ENCODE measurements at places on chromosomes 3 and 15.

DNA sequence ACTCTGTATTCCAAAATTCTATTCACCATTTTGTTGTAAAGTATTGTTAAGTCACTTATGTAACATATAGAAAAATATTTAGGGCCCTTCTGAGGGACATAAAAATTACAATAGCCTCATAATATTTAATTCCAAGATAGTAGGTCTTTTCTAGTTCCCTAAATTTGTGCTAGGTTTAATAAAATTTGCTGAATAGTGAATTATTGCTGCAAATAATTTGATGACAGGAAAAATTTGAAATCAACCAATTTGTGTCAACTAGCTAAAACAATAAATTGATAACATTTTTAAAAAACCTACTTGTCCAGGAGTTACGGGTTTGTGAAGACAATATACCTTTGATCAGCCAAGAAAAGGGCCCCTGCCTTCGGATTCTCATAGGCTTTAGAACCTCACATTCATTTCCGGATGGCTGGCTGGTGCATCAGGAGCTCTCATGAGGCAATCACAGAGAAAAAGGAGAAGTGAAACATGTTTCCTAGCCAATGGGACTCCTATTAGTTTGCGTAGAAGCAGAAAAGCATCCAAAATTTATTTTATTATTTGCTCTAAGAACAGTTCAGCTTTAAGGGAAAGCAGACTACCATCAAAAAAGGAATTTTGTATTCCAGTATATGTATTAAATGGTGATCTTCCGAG is 177.2 kb downstream of the LRRC3B start:
- DNase-seq = no peak

GRCh38 chr15:38611228-38611627 is 46.6 kb upstream of the RASGRP1 start:
- DNase-seq = no peak

GRCh38 chr3:143060906-143061305 is 58.7 kb upstream of the CHST2 start:
- DNase-seq = no peak

DNA sequence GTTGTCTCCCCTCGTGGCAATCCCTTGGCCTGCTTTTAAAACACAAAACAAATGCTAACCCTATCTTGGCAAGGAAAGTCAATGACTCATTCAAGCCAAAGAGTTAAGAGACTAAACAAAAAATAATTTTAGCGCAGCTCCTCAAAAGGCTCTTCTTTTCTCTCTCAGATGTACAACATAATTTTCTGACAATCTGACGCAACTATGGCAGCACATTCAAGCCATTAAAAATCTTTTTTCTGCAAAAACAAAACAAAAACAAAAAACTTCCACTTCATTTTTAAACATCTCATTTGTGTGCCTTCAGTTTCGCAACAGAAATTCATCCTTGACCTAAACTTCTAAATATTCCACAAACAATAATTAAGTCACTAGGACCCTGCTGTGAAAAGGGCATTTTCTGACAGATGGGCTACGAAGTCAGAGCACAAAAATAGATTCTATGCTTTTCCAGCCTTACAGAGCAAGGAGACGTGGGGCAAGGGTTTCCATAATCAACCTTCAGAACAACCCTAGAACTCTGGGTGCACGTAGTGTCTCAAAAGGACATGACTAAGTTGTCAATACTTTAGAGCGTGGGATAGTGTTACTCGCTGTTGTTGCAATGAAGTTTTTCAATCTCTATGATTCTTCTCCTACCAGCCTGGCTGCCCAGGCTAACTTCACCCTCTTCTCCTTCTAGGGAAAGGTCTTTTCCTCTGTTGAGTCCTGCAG is 84.3 kb downstream of the MB21D2 start:
- no peak for DNase-seq

GRCh38 chr3:110779581-110779980 is 292.0 kb upstream of the NECTIN3 start:
- no peak for DNase-seq

GRCh38 chr3:13188975-13189374 is 115.7 kb upstream of the IQSEC1 start:
- no peak for DNase-seq

- DNase-seq = no peak
Observed at GRCh38 chr15:80333261-80333660, 70.9 kb upstream of the ARNT2 start.

GRCh38 chr3:109131276-109131675 is 5.2 kb upstream of the C3orf85 start:
- no peak for DNase-seq

DNA sequence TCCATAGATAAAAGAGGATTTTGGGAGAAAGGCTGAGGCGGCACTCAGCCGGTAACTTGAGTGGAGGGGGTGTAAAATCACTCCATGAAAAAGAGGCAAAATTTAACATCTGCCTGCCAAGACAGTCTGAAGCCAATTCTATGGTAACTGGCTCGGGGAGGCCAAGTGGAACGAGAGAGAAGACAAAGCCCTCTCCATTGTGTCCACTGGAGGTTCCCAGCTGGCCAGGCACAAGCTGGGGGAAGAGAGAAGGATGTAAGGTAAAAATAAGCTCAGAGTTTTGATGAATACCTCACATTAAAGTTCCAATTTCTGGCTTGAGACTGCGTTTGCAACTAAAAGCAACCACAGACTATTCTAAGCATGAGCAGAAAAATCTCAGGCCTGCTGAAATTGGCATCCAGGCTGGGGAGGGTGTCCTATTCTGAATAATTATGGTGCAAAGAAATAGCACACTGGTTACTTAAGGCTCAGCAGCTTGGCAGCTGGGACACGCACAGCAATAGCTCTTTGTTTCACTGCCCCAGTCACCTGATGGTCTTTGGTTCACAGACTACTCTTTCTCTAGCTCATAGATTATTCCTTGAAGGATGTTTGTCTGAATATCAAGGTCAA is 48.8 kb downstream of the CHRD start:
- DNase-seq = no peak

DNA sequence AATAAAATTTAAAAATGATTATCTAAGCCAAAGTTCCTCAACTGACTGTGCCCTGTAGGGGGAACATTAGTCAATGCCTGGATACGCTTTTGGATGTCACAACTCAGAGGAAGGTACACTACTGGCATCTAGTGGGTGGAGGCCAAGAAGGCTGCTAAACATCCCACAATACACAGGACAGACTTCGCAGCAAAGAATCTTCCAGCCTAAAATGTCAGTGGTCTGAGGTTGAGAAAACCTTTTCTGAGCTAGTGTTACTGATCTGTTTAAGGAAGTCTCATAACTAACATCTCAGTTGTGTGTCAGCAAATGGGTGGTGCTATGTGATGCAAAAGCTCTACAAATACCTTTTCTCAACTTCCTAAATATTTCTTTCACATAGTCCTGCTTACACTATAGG is 20.9 kb upstream of the LDHAL6B start:
- no peak for DNase-seq

- no peak for DNase-seq
Observed at GRCh38 chr3:79297245-79297960, 470.4 kb downstream of the ROBO1 start.

DNA sequence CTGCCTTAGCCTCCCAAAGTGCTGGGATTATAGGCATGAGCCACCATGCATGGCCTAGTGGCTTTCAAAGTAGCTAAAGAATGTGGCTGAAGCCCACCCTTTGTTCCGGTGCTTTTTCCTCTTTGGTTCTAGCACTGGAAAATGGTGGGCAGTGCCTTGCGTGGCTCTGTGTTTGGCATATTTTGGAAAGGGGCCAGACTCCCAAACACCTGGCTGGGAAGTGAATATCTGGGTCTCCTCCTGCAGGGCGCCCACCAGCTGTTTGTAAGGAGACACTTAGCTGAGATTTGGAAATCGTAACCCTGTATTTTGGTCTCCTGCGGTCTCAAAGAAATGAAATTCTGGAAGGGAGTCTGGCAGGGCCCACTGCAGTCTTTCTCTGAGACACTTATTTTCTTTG is 336.4 kb downstream of the IL20RB start:
- DNase-seq = no peak

GRCh38 chr3:130379274-130379673 is 33.8 kb downstream of the COL6A5 start:
- no peak for DNase-seq

DNA sequence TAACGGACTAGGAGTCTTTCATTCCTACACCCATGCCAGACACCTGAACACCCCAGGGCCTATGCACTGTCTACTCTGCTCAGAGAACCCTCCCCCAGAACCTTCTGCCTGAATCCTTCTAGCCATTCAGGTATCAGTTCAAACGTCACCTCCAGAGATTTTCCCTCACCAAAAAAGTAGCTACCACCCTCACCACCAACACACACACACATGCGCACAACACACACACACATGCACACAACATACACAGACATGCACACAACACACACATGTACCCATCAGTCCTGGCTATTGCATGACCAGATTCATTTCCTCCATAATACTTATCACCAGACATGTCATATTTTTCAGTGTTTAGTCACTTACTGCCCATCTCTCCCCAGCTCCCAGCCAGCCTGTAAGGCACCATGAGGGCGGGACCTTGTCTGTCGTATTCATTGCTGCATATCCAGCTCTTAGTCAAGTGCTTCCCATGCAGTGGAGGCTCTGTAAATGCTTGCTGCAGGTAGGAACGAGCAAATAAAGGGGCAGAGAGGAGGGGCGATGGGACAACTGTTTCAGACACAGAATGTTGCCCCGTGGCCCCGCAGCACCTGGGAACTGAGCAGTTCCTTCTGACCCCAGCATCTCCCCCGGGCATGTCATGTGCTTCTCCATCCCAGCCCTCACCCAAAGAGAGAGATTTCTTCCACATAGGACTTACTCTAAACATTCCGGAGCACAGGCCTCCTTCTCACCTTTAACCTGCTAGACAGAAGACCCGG is 29.2 kb downstream of the XXYLT1 start:
- DNase-seq = no peak

DNA sequence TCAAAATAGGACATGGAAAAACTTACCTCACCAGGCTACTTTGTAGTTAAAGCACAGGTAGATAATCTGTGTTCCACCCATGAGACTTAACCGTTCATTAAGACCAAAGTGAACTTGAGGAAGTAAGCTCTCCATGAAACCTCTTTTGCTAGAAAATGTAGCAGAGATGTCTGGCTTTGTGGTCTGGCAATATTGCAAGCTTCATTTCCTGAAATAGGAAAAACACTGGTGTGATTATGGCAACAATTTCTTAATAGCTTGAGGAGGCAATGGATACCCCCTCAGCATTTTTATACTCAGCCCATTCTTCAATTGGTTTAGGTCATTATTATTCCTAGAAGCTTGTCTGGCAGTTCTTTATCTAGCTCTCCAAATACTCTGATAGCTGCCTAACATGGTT is 957.3 kb downstream of the IGSF11 start:
- no peak for DNase-seq

- DNase-seq = no peak
Observed at GRCh38 chr3:107710851-107711250, 188.1 kb downstream of the BBX start.

GRCh38 chr15:75455982-75456531 is 4.6 kb upstream of the SIN3A start:
- DNase-seq = no peak

GRCh38 chr3:19331931-19332330 is 183.6 kb downstream of the KCNH8 start:
- no peak for DNase-seq

DNA sequence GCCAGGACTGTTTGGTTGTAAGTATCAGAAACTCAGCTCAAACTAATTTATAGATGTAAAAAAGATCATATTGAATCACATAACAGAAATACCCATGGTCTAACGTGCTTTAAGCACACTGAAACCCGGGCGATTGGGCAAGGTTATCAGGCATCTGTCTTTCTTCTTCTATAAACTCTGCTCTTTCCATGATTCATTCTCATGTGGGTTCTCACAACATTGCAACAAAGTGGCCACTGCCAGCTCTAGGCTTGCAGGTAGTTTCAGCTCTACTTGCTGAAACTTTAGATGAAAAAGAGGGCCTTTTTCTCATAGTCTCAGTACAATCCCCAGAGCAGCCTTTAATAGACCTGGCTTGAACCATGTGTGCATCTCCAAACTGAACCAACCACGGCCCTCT is 456.1 kb downstream of the MFSD1 start:
- DNase-seq = no peak

DNA sequence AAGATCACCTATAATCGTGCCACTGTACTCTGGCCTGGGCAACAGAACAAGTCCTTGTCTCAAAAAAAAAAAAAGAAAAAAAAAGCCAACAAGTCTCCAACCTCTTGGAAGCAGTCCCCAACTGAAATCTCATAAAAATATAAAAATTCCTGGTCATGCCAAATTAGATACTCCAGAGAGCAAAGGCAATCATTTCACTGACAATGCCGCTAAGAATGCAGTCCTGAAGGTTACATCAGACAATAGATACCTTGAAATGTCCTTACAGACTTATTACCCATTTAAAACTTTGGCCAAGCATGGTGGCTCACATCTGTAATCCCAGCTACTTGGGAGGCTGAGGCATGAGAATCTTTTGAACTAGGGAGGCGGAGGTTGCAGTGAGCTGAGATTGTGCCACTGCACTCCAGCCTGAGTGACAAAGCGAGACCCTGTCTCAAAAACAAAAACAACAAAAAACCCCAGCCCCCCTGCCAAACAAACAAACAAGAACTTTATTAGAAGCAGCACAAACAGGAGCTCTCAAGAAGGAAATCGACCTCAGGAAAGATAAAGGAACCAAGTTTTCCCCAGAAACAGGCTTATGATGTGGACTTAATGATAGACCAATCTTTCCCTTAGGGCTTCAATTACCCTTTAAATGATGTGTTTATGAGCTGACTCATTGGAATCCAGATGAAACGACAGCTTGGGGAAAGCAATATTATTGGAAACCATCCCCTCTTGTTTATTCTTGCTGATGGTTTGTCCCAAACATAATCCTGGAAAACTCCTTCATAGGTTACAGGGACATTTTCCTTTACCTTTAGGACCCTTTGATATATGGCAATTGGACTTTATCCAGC is 53.1 kb upstream of the XCR1 start:
- no peak for DNase-seq

GRCh38 chr3:66761093-66761780 is 236.9 kb upstream of the KBTBD8 start:
- DNase-seq = no peak

DNA sequence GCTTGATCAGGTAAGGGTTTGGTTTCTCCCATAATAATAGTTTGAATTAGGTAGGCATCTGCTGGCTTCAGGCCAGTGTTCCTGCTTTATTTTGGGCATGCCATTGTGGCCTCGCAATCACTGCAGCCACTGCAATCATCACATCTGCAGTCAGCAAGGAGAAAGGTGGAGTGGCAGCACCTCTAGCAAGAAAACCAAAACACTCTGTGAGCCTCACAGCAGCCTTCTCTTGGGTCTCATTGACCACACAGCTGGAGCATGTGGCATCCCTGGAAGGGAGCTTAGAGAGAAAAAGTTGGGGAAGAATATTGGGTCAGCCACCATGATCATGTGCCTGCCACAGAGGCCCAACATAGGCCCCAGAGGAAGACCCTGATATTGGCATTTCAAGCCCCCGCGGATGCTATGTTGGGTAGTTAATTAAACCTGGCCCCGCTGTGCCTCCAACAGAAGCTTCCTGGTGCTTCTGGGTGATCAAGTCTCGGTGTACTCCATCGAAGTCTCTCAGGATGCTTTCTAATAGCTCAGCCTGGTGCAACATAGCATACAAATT is 158.0 kb upstream of the UBE2E1 start:
- no peak for DNase-seq

All from cortex of kidney (tissue), 1 donor.